SK-N-SH (cell line): ENCODE measurements at places on chromosomes 6 and 20.
A peak's percentile ranks its signal among the peaks of the same experiment; 100 is the strongest.

- no peak overlapping the region for H3K4me3 ChIP-seq
- peaks cover 19% of the 10 kb centered on the region; the same call in 1 of the 2 replicates for H3K36me3 ChIP-seq
- no peak for DNase-seq
- no peak overlapping the region for H3K27ac ChIP-seq
- H3K27me3 ChIP-seq, result no peaks in the 10 kb centered on the region
Measured at GRCh38 chr20:36210436-36211021, 25.7 kb upstream of the AAR2 start.

GRCh38 chr6:169527306-169527705 is 174.5 kb downstream of the WDR27 start:
- no peak for DNase-seq
- no peaks in the 10 kb centered on the region for H3K4me1 ChIP-seq
- H3K27me3 ChIP-seq, result no peaks in the 10 kb centered on the region
- H3K36me3 ChIP-seq, result no peaks in the 10 kb centered on the region

DNA sequence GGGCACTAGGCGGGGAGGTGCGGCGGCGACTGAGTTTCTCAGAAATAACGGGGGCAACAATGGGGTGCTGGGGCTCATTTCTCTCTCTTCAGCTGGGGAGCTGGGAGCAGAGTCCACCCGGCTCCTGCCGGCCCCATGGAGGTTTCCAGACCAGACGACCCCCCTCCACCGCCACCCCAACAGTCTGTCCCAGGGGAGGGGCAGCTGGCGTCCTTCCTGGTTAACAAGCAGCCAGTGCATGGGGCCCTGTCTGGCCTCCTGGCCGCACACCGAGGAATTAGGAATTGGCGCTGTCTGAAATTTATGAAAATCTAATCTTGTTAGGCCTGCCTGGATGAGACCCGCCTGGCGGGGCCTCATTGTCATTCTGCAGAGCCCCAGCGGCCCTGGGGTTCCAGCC is 42.4 kb downstream of the PMEPA1 start:
- H3K27me3 ChIP-seq, result no peaks in the 10 kb centered on the region
- no peak overlapping the region for H3K27ac ChIP-seq
- H3K4me1 ChIP-seq, result peaks cover 79% of the 10 kb centered on the region
- DNase-seq, result peak; percentile 77

- H3K27ac ChIP-seq, result no peak overlapping the region
- H3K4me3 ChIP-seq, result no peak overlapping the region
- no peak for DNase-seq
- no peaks in the 10 kb centered on the region for H3K27me3 ChIP-seq
- H3K4me1 ChIP-seq, result no peaks in the 10 kb centered on the region
- no peaks in the 10 kb centered on the region for H3K36me3 ChIP-seq
Measured at GRCh38 chr20:53517146-53517545, 76.5 kb downstream of the ZNF217 start.

- no peak overlapping the region for H3K4me3 ChIP-seq
- no peaks in the 10 kb centered on the region for H3K4me1 ChIP-seq
- no peak for DNase-seq
- H3K27ac ChIP-seq, result no peak overlapping the region
Measured at GRCh38 chr20:53187392-53188068, 215.4 kb downstream of the TSHZ2 start.

DNA sequence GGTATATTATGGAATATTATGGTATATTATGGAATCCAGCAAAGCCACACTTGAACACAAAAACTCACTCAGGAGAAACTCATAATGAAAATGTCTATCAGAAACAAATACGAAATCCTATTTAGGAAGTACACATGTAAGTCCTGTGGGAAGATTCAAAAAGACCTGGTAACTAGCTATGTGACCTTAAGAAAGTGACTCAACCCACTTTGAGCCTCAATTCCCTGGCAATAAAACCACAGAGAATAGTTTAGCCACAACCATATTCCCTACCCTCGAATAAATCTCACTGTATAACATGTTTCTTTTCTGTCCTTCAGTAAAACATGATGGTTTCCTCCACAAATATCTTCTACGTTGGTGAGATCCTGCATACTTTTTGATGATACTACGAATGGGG is 56.4 kb downstream of the ZMYND8 start:
- no peak for DNase-seq
- H3K27me3 ChIP-seq, result no peaks in the 10 kb centered on the region
- no peak overlapping the region for H3K27ac ChIP-seq
- H3K36me3 ChIP-seq, result peaks cover 27% of the 10 kb centered on the region
- H3K4me3 ChIP-seq, result no peak overlapping the region
- peaks cover 21% of the 10 kb centered on the region for H3K4me1 ChIP-seq

GRCh38 chr20:52332230-52332629 is 140.7 kb upstream of the ZFP64 start:
- H3K27ac ChIP-seq, result no peak overlapping the region
- H3K27me3 ChIP-seq, result no peaks in the 10 kb centered on the region
- no peaks in the 10 kb centered on the region for H3K4me1 ChIP-seq
- H3K36me3 ChIP-seq, result no peaks in the 10 kb centered on the region
- H3K4me3 ChIP-seq, result no peak overlapping the region
- no peak for DNase-seq

GRCh38 chr6:16494793-16495192 is 256.4 kb downstream of the GMPR start:
- no peaks in the 10 kb centered on the region; the same call in 1 of the 2 replicates for H3K36me3 ChIP-seq
- H3K27ac ChIP-seq, result no peak overlapping the region
- H3K4me1 ChIP-seq, result no peaks in the 10 kb centered on the region
- DNase-seq, result no peak
- H3K27me3 ChIP-seq, result no peaks in the 10 kb centered on the region
- H3K4me3 ChIP-seq, result no peak overlapping the region
